Epithelial cell of proximal tubule (primary cell): ENCODE measurements at places on chromosomes 11 and 22. TPM values are rescaled to one million over a fixed set of nuclear protein-coding genes. Genes with fewer than 3 reads are reported as not detected.

The ZC3H12C gene
- total RNA-seq, result 5.0 and 5.8 TPM in 2 replicates

- DNase-seq, result no peak
These were observed 5.4 kb downstream of the SHISA8 start for GRCh38 chr22:41909310-41910049.

DNA sequence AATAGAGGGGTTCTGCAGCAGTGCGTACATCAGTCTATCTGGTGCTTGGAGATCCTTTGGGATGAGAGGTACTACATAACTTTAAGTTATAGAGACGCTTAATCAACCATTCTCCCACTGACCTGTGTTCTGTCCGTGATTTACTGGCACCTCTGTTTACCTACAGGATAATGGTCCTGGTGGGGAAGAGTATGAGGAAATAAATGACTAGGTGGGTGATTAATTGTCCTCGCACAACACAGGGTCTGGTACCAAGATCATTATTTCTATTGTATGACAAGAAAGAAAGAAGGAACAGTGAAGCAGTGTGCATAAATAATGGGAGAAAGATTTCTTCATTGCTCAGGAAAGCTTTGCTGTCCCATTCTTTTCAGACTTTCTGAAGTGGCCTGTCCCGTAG is 32.8 kb upstream of the FJX1 start:
- DNase-seq, result no peak

GRCh38 chr11:8259306-8259959 is 4.2 kb downstream of the LMO1 start:
- no peak for DNase-seq

The CDKN1C gene
- 12.7 and 27.7 TPM in 2 replicates for total RNA-seq

DNA sequence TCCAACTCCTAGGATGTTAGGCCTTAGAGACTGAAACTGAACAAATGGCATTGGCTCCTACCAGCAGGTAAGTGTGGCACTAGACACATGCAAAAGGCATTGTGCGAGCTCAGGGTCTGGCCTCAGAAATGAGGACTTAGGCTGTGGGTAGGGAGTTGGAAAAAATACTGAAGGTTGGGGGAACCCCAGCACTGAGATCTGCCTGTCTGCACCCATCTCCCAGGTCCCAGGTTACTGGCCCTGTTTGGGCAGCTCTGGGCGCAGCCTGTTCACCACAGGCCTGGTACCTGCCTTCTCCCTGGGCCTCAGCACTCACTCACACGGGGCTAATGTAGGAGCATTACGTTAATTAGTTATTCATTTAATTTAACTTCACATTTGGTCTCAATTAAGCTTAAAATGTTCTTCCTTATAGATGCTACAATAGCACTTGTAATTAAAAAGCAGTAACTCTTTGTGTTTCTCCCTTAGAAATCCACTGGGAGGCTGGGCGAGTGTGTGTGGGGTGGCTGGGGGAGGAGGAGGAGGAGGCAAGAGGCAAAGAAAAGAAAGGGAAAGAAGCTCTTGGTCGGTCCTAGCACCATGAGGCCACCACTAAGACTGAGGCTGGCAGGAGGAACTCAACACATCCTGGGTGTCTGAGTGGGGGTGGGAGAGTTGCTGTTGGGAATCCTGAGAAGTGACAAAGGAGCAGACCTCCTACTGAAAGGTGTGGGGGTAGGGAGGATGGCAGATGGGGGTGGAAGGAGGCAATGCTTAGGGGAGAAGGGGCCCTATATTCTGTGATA is 19.4 kb downstream of the TMEM218 start:
- DNase-seq, result no peak

The CARD10 gene
- total RNA-seq, result 60.0 and 63.8 TPM in 2 replicates

DNA sequence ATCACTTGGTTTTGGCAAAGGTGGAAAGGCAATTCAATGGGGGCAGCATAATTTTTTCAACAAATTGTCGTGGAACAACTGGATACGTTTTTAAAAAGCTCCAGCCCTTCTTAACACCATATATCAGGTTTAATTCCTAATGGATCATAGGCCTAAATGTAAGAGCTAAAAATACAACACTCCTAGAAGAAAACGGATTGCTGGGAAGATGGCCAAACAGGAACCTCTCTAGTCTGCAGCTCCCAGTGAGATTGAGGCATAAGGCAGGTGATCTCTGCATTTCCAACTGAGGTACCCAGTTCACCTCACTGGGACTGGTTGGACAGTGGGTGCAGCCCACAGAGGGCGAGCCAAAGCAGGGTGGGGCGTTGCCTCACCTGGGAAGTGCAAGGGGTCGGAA is 32.4 kb upstream of the SCGB1D1 start:
- DNase-seq, result no peak

GRCh38 chr22:40452730-40453487 is 82.5 kb downstream of the SGSM3 start:
- DNase-seq, result peak; percentile 4

The OR51B2 gene
- total RNA-seq, result not detected in 2 replicates

DNA sequence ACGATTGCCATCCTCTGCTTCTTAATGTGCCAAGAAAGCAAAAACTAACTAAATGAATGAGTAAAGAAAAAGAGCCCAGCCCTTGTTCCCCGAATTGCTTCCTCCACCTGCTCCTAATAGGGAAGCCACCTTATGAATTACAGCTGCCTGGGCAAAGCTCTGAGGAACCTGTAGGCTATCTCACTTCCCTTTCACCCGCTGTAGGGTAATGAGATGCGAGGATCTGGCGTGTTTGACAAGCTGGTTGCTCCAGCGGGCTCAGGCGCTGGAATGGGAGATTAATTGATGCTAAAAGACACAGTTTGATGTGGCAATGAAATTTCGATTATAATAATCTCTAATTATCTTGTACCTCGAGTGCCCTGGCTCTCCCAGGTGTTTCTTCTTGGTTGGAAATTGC is 256.4 kb downstream of the NTM start:
- no peak for DNase-seq

The RAPSN gene
- total RNA-seq, result not detected in 2 replicates

DNA sequence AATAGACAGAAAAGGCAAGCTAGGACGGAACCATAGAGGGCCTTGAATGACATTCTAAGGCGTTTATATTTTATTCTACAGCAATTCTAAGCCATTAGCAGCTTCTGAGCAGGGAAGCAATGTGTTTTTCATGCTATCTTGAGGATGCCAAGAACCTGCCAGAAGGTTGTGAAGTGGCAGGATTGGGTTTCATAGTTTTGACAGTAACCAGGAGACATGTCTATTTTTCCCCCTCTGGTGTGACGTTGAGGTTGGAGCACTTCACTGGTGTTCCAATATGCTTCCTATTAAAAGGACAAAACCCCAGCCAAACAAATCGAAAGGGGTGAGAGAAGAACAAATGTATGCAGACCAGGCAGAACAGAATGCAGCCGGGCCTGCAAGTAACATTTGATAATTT is 148.2 kb downstream of the SPATA19 start:
- no peak for DNase-seq

DNA sequence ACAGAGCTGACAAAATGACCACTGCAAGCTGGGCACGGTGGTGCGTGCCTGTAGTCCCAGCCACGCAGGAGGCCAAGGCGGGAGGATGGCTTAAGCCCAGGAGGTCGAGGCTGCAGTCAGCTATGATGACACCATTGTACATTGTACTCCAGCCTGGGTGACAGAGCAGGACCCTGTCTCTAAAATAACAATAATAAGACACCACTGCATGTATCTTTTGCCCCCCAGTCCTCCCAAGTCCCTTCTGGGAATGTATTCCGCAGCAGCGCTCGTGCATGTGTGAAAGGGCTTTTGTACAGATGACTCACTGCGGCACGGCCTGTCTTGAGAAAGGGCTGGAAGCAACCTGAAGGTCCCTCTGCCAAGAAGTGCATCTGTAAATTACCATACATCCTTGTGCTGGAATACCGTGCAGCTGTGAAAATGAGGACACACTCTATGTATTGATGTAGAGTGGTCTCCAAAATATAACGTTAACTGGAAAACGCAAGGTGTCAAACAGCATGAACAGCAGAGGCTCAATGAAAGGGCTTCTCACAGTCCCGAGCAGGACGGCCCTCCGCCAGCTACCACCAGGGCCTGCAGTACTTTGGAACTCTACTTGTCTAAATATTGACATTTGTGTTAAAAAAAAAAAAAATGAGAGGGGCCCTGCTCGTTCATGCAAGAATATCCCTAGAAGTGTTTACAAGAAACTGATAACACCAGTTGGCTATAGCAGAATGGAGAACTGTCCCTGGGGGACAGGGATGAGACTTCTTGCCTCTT is 9.0 kb upstream of the CDC42EP2 start:
- no peak for DNase-seq

DNA sequence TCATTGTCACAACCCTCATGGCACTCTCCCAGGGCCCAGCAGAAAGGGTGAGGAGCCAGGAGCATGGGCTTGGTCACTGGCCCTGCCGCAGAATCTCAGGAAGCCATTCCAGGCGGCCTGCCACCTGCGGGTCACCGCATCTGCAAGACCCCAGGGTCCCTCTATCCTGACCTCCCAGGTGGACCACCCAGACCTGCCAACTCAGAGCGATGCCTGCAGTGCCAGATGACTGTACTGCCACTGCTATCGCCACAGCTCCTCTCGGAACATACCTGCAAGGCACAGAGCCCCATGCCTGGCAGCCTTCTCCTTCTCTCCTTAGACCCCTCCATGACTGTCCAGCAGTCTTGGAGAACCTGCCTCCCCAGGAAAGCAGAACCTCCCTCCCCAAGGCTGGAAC is 26.4 kb upstream of the ELFN2 start:
- no peak for DNase-seq

- DNase-seq, result peak; percentile 53
These were observed 77.7 kb downstream of the ME3 start for GRCh38 chr11:86594746-86595145.

DNA sequence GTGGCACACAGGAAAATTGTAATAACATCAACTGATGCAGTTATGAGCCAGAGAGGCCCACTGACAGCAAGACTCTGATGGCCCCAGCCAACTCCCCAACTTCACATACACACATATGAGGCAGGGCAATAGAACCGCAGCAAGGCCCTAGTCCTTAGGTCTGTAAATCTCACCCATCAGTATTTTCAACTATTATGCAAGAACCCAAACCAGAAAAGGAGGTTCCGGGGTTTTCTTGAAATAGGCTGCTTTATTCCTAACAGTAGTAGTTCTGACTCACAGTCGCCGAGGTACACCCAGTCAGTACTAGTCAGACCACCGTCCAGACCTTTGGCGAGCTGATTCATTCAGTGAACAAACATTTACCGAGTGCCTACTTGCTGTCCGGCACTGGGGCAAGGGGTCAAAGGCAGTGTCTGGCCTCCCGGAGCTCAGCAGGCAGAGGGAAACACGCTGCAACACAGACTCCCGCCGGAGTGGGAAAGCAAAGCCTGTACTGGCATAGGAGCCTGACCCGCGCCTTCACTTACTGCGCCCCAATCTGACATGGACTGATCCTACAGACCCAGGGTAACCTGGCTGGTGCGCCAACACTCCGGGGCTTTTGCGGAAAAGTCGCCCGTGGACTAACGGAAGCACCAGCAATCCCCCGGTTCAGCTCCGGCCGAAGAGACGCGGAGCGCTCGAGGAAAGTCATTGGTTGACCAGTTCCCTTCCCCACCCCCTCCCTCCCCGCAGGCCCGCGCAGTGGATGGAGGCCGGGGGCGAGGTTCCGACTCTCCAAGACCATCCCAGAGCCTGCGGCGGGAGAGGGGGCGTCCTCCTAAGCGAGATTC is 1.3 kb downstream of the PLEKHA7 start:
- DNase-seq, result peak; percentile 85

The PANX2 gene
- 0.07 and 0.12 TPM in 2 replicates for total RNA-seq

GRCh38 chr11:62896049-62896448 is 15.4 kb downstream of the SLC3A2 start:
- DNase-seq, result no peak

The CEND1 gene
- 0.14 TPM in 1 of 2 replicates, not detected in the other for total RNA-seq

DNA sequence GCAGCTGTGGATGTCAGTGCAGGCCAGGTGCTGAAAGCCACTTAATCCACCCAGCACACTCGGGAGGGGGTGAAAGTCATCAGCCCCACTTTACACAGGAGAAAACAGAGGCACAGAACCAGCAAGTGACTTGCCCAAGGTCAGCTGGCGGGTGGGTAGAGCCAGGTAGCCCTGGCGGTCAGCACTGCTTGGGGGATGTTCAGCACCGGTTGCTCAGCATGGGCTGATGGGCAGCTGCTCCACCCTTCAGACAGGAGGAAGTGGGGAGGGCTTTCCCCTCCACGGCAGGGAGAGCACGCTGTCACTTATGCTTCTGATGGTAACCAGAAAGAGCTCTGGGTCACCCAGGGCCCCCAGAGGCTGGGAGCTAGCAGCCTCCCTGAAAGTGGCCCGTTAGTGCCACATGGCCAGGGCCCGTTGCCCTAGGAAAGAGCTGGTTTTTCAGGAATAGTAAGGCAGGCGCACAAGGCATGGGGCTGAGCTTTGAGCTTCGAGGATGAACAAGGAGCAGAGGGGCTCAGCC is 417.9 kb downstream of the CTTN start:
- no peak for DNase-seq

The SEC14L6 gene
- total RNA-seq, result 2.1 and 11.6 TPM in 2 replicates

The FOSL1 gene
- 143 and 172 TPM in 2 replicates for total RNA-seq

GRCh38 chr11:126548581-126549550 is 193.4 kb downstream of the ST3GAL4 start:
- no peak for DNase-seq

The IL17REL gene
- total RNA-seq, result not detected in 2 replicates

The OR8B3 gene
- total RNA-seq, result not detected in 2 replicates

DNA sequence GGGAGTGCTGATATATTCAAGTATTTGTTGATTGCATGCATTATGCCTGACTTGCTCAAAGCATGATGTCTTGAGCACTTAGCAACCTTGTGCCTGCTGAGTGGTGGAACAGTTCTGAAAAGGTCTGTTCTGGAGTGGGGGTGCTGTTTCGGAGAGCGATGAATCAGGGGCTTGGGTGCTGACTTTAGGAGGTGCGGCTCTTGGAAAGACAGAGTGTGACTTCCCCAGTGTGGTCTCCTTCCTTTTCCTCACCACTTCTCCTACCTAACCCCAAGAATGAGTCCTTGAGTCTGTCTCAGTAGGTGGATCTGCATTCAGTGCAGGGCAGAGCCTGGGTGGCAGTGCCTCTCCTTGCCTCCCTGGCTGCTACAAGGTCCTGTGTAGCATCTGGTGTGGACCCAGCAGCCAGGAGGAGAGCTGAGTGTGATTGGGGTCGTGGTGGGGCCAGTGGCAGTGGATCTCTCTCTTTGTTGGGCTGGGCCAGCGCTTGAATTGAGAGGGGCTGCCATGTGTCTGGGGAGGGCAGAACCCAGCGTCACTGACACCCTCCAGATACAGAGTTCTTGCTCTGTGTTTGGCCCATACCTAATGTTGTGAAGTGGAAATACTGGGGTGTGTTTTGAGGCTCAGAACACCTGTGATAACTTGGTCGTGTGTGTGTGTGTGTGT is 35.9 kb downstream of the ST3GAL4 start:
- DNase-seq, result no peak
